ENCODE measurements at places on chromosomes 5 and 9.
A peak's percentile ranks its signal among the peaks of the same experiment; 100 is the strongest.

GRCh38 chr5:73136055-73136562, 15.7 kb downstream of the TMEM171 start:
- DNase-seq = peak; percentile 68

GRCh38 chr9:36759141-36759540, 186.4 kb downstream of the MELK start:
- DNase-seq = no peak

DNA sequence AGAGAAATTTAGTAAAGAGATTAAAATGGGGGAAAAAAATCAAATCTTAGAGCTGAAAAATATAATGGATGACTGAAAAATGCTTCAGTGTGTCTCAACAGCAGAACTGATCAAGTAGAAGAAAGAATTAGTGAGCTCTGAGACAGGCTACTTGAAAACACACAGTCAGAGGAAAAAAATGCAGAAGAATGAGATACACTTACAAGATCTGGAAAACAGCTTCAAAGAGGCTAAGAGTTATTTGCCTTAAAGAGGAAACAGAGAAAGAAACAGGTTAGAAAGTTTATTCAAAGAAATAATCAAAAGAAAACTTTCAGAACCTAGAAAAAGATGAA, 70.5 kb upstream of the OR2K2 start:
- DNase-seq = peak; percentile 20

DNA sequence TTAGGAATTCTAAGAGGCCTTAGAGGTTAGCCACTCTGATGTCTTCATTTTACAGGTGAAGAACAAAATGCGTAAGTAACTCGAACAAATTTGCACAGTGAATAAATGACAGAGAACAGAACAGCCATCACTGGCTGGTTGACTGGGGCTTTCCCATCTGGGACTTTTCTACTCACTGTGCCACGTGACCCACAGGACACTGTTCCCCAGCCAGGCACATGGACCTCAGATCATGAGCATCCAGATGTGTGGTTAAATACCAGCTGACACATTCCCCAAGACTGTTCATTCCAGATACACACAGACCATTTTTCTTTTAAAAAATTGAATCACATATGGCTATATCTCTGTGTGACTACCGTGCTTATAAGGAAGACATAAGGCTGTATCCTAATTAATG, 25.8 kb upstream of the MED10 start:
- DNase-seq = peak; percentile 78

DNA sequence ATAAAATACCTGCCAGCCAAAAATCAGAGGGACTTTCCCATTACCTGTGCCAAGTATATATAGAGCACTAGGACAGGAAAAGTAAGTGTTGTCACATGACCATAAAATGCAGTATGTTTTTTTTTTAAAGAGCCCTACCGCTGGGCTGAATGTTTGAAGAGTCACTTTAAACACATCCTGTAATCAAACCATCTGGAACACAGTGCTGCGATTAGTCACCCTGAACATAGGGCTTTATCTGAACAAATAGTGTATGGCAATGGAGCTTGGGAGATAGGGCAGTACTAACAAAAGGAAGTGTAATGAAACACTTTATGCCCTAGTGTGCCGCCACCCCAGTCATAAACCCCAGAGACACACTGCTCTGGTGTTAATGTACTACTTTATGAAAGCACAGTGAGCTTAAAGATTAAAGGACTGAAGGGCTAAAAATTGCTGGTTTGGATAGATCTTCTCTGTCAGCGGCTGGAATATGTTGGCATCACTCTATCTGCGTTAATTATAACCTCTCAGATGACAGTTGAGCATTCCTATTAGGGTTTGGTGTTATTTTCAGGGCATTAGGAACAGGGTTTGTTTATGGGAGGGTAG, 90.4 kb downstream of the ZNF608 start:
- DNase-seq = peak; percentile 86

DNA sequence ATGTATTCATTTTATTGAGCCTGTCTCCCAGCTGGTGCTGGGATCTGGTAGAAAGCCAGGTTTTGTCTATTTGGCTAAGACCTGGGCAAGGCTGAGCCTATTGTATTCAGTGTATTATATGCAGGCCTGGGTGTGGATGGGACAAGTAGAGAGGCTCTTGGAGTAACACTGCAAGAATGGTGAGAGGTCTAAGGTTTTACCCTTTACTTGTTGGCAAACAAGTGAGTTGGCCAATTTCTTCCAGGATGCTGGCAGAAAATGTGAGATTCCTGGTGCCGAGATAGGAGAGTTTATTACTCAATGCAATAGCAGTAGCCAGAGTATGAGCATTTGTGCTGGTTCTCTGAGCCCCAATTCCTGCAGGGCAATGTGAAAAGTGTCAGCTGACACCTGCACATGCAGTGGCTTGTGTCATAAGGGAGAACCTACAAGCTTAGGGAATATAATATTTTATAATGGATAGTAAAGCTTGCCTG, 141.7 kb upstream of the PRLR start:
- DNase-seq = no peak

DNA sequence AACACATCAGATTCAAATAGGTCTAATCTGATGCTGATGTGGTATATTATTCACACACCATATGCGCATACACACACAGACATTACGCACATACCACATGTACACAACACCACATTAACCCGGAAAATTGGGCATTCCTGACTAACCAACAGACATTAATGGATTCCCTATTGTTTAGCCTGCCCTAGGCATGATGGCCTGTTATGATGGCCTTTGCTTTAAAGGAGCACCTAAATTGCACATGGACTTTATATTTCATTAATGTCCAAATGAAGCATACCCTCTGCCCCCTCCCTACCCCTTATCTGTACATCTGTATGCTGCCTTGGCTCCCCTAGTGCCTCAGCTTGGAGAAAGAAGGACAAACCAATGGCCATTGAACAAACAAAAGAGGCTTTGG, 127.7 kb upstream of the PRLR start:
- DNase-seq = no peak

DNA sequence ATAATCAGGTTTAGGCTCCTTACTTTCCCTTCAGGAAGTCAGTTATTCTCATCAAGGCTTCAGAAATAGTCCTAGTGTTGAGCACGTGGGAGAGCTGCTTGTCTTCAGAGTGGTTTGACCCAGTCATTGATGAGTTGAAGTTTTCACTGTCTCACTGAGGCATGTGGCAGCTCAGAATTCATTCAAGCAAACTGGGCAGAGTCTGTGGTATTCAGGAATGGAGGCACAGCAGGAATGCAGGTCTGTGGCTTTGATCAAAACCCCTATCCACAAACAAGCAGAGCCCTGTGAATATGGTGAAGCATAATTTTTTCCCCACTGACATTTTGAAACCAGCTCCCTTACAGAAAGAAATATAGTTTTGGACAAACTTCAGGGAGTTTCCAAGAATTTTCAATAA, 207.3 kb downstream of the CD180 start:
- peak; percentile 44 for DNase-seq

DNA sequence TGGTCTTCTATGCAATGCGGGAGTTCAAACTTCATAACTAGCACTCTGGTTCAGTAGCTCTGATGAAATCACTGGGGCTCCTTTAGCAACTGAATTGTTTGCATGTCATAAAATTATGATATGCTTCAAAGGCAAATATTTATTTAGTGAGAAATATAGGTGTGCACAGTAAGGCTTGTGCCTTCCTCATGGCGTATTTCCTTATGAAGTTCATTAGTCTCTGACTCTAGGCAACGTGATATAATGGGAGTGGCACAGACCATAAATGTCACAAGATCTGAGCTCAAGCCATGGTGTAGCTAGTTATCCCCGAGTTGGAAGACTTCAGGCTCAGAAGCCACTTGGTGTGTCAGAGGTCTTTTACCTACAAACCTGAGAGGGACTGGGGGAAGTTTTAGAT, 35.5 kb downstream of the PIP5K1B start:
- no peak for DNase-seq

GRCh38 chr5:90866333-90866732, 307.7 kb downstream of the ADGRV1 start:
- peak; percentile 16 for DNase-seq

DNA sequence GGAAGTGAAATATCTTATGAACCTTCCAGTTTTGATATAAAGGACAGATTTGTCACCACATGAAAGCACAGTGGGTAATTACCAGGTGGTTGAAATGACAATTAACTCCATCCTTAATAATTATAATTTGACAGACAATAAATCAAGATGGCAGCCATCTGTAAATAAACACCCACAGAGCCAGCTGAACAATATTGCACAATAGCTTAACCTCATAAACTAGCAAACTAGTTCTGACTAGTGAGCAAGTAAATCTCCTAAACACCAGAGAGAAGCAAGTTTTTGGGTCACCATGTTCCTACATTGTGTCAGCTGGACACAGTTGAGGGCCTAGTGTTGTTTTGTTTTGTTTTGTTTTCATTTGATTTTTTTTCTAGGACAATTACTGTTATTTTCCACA, 577.4 kb downstream of the ACTL7B start:
- DNase-seq = no peak

- no peak for DNase-seq
These were observed 60.1 kb downstream of the PTPDC1 start for GRCh38 chr9:94144394-94144793.

DNA sequence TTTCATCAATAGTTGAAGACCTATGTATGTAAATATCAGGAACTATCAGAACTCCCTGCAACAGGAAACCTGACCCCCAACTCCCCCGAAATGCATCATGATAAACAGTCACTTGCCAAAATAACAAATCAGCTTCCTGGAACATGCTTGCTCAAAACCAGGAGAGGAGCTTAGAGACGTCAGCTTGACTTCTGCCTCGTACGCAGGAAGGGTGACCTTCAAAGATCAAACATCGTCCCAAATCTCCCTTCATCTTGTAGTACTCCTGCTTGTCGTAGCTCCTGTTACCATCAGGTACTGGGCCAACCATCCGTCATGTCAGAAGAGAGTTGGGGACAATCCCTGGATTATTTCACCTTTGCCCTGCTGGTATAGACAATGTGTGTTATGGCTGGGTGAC, 396.1 kb downstream of the GADD45G start:
- DNase-seq = no peak

- peak; percentile 6 for DNase-seq
These were observed 29.1 kb downstream of the MTX3 start for GRCh38 chr5:79961716-79962574.

DNA sequence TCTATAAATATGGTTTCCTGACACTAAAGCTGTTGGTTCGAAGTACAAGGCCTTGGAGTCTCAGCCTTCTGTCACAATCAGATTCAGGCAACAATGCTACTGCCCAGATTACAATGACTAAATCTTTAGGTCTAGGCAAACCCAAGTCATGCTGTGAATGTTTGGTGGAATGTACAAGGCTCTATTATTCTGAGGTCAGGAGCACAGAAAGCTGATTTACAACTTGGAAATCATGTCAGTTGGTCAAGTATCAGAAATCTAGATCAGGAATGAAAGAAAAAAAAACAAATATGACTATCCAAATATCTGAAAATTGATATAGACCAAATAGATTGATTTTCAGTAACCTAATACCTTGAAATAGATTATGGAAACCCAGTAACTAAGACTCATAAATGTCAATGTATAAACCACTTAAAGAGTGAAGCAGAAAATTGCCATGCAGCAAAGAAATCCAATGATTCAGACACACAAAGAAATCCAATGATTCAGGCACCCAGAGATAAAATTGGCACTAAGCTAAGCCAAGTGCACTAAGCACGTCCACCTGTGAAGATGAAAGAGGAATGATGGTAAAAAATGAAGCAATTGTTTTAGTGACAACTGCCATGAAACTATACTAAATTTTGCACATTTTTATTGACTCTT, 588.0 kb upstream of the TUSC1 start:
- DNase-seq = no peak

GRCh38 chr9:91915524-91916263, 34.3 kb downstream of the ROR2 start:
- DNase-seq = no peak

DNA sequence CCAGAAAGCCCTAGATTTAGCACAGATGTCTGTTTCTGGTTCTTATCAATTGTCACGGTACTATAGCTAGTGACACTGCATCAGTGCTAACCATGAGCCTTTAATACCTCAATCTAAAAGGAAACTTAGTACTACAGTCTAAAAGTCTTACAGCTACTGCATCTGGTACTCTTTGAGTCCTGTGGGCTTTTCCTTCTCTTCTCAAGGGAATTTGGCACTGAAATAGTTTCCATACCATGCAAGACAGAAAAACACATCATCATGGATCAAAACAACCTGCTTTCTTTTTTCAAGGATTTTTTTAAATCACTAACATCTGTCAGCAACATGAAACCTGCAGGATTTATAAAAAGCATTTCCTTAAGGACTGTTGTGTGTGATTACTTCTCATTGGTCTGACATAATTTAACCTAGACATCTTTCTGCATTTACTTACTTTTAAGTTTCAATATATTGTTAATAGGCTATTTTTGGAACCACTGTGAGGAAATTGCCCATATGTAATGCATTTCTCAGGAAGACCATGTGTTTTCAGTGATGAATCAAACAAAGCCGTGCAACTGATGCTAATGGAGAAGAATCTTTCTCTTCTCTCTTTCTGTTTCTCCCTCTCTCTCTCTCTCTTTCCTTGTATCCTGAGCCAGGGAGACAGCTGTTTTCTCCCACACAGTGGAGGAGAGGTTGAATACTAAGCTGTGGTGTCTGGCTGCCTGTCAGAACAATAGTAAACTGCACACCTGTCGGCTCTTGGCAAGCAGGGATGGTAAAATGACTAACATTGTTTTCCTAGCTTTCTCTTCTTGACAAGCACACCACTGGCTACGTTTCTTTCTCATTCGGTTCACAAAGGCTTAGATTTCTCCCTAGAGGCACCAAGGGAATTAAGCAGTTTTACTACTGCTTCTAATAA, 273.4 kb downstream of the CSNK1G3 start:
- peak; percentile 70 for DNase-seq

DNA sequence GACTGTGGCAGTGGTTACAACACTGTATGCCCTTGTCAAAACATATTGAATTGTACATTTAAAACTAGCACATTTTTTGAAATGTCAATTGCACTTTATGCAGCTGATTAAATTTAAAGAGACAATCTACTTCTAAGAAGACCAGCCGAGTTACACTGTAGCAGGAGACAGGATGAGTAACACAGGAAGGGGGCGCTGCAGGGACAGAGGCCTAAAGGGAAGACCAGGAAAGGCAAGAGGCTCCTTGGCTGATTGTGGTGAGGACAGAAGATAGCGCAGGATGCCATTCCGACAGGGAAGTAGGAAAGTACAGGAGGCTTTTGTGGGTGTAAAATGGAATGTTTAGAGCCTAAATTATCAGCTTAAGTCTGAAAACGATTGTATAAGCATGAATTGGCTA, 28.2 kb upstream of the PPP2R2B start:
- peak; percentile 14 for DNase-seq

DNA sequence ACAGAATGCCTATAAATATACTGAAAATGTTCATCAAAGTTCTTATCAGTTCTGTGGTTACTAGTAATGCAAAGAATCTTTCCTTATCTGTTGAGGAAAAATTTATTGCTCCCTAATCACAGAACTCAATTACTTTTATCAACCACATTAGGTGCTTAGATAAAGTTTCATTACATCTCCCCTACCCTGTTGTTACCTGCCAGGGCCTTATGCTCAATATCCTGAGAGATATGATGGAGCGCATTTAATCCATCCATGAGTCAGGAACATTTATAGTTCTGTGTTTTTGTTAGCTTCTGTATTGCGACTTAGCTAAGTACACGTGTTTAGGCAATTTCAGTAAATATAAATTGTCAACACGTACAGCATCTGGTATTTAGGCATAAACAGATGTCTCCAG, 164.3 kb upstream of the ST8SIA4 start:
- DNase-seq = no peak

- no peak for DNase-seq
These were observed 155.0 kb upstream of the PITX1 start for GRCh38 chr5:135189024-135189423.

GRCh38 chr9:69499407-69499806, 172.8 kb downstream of the APBA1 start:
- DNase-seq = no peak

GRCh38 chr5:151781201-151781600, 9.4 kb downstream of the G3BP1 start:
- DNase-seq = no peak

All from EL (cell line).